Nucleus accumbens (tissue), 56 donors: ENCODE measurements at places on chromosomes 3 and 15.

GRCh38 chr15:39269352-39269751 lies 311.5 kb upstream of the THBS1 start:
- DNase-seq: no peak

GRCh38 chr3:9886328-9886727 lies 4.1 kb upstream of the JAGN1 start:
- DNase-seq: no peak

DNA sequence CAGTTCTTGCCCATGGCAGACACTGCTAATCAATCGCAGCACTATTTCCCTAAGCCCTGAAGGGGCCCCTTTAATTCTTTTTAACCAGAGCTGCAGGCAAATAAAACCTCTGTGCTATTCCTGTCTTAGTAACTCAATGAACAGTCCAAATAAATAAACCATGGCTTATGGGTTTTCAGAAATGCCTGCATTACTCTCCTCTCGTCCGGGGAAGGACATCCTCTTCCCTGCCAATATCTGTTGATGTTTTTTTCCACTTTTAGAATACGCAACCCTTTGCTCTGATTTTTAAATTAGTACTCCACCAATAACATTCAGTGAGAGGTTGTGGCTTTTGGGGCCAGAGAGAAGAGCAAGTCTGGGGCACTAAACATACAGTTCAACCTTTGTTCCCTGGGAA lies 35.2 kb upstream of the PRICKLE2 start:
- DNase-seq: no peak

GRCh38 chr3:117285737-117286136 lies 576.2 kb downstream of the TUSC7 start:
- no peak for DNase-seq

DNA sequence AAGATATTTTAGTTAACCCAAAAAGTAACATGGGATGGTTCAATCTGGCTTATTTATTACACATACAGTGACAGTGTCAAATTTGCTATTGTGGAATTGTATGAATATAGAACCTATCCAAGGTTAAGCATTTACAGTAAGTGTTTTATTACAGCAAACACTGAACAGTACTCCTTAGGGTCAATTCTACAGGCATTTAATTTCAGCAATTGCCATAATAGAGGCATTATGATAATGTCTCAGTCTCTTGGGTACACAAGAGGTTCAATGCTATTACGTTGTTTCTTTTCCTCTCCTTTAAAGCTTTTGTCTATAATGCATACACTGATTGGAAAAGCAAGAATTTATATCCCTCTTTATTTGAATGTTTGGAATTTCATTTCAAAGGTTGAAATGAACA lies 275.7 kb upstream of the NAALADL2 start:
- no peak for DNase-seq

GRCh38 chr3:57053122-57053521 lies 7.3 kb upstream of the SPATA12 start:
- no peak for DNase-seq

DNA sequence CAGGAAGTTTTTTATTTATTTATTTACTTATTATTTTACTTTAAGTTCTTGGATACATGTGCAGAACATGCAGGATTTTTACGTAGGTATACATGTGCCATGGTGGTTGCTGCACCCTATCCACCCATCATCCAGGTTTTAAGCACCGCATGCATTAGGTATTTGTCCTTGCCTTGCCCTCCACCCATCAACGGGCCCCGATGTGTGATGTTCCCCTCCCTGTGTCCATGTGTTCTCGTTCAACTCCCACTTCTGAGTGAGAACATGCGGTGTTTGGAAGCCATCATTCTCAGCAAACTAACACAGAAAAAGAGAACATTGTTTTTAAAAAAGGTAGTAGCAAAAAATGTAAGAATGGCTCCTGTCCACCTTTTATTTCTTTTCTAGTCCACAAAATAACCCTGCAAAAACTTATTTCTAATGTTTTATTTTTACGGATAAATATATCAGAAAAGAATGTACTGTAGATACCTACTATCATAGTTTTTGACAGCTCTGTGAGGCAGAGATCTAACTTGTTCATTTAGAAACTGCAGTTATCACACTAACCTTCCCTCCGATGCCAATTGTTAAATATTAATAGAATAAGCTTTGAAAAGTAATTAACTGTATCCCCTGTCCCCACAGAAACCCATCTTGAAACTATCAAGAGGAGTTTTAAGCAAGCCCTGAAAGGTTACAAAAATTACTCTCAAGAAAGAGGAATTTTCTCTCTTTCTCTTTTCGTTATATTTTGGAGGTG lies 189.2 kb downstream of the LPP start:
- DNase-seq: no peak

- no peak for DNase-seq
Measured at GRCh38 chr15:50126072-50126471, 7.0 kb upstream of the ATP8B4 start.

DNA sequence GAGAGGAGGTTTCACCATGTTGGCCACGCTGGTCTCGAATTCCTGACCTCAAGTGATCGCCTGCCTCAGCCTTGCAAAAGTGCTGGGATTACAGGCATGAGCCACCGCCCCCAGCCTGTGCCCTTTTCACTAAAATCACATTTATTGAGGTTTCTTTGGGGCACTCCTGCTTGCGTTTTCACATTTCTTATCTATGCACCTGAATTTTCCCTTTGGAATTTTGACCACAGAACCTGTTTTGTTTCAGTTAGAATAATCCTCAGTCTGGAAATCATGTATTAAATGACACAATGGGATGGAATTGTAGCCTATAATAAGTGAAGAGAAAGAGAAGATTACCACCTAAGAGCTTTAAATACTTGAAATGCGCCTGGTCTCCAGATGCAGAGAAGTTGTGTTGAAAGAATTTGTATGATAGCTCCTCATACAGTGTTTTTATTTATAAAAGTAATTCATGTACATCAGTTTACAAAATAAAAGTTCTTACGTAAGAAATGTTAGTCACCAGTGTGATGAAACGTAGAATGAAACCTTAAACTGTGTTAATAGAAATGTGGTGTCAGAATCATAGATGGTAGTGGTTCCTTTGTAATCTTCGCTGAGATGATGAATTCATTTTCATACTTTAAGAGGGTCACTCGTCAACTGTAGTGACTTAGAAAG lies 107.0 kb downstream of the TCF12 start:
- no peak for DNase-seq

DNA sequence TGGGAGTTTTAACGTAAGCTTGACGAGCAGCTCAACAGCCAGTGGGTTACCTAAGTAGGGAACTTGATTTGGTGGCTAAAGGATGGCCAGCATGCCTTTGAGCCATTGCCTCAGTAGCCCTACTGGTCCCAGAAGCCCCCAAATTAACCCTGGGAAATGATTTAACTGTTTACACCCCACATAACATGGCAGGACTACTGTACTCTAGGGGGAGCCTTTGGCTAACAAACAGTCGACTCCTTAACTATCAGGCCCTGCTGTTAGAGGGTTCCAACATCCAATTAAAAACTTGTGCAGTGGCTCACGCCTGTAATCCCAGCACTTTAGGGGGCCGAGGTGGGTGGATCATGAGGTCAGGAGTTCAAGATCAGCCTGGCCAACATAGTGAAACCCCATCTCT lies 9.4 kb upstream of the SMCO1 start:
- DNase-seq: no peak

DNA sequence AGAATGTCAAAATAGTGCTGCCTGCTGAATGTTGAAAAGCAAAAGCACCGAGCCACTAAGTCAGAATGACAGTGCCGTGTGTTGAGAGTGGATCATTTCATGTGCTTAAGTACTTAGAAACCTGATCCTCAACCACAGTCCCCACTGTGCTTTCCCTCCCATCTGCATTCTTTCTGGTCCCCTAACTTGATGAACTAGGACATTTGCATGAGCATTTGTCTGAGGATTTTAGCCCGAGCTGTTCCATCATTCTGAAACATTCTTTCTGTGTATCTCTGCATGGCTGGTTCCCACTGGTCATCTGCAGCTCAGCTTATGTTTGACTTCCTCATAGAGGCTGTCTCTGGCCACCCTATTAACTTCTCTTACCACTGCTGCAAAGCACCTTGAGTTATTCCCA lies 42.0 kb downstream of the SST start:
- no peak for DNase-seq

GRCh38 chr3:129399145-129399894 lies 29.1 kb downstream of the EFCAB12 start:
- DNase-seq: peak; percentile 81

GRCh38 chr3:142975316-142975995 lies 12.0 kb upstream of the PAQR9 start:
- DNase-seq: no peak

DNA sequence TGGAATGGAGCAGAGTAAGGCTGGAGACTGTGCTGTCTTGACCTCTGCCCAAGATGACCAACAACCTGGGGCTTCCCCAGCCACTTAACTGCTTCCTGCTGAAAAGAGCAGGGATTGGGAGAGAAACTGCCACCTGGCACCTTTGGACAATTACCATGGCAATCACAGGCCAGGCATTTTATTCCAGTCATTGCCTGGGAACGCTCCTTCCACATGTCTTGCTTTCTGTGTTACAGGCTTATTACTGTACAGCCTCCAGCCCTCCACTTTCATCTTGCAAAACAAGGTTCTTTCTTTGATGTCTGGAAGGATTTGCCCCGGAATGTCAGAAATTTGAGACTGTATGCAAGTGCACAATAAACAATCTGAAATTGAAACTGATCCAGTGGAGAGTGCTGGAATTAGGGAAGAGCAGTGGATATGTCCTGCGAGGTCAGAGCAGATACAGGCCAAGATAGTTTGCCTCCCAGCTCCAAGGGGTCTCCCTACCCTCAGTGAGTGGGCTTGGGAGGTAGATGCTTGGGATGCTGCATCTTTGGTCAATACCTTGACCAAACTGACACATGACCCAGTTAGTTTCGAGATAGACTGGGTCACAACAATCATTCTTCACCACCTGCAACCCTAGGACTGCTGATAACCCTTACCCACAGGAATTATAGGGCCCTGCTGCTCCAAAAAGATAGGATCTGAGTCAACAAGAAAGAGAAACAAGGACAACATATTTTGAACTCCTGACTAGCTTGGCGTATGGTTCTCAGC lies 2.7 kb downstream of the PPP1R14D start:
- DNase-seq: no peak

DNA sequence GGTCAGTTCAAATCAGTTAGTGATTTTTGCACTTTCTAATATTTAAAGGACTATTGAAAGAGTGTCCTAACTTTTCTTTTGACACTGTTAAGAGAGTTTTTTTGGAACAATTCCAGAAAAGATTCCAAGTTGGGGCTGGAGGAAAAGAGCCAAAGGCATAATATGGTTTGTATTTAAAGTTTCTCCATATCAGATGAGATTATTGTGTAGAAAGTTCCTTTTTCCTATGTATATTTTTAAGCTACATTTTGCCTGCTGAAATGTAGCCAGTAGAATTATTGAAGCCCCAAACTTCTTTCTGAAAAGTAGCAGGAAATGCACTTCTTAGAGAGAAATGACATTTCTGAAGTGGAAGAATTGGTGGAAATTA lies 136.5 kb upstream of the TSC22D2 start:
- DNase-seq: no peak

GRCh38 chr3:100893590-100893989 lies 99.6 kb downstream of the ABI3BP start:
- DNase-seq: no peak

DNA sequence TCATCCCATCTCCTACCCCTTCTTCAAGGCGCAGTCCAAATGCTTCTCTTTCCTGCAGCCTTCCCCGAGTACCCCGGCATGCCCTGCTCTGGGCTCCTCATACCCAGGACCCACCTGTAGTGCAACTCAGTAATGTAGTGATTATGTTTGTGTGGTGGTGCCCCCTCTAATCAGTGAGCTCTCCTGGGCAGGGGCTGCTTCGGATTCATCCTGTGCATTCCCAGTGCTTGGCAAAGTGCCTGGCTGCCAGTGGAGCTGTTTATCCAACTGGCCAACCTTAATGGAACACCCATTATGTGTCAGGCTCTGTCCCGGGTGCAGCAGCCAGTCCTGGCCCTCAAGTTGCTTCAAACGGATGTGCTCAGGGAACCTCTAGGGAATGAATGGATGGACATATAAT lies 174.4 kb upstream of the LINGO1 start:
- no peak for DNase-seq

DNA sequence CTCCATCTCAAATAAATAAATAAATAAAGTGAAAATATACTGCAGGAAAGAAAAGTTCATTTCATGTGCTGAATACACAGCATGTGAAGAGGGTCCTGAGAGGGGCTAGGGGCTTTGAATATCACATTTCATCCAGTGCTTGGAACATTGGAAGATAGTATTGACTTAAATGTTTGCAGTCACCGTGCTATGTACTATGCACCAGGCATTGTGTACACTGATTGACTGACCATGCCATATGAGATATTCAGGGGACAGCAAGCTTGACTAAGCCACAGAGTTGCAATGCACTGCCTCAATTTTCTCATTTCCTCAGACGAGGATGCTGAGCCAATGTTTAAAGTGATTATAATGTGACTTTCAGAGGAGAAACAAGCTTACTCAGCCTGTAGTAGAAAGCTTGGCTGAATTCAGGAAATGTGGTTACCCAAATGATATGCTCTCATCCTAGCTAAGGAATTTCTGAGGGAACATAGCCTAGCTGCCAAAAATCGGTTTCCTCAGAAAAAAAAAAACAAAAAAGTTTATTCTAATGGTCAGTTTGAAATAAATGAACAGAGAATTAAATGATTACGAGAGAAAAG lies 557.9 kb downstream of the FGF12 start:
- no peak for DNase-seq

DNA sequence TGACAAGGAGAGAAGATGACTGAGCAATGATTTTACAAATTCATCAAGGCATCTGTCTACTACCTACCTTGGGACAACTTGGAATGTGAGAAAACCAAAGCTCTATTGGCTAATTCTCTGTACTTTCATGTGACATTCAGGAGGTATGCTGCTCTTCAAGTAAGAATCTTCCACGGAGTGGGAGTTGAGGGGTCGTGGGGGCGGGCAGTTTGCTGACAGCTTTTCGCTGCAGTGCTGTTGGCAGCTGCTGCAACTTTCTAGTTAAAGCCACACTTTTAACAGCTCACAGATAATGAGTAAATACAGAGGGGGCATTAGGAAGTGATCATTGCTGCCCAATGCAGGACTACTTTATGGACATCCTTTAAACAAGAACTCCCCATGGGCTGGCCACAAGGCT lies 22.3 kb downstream of the CLDN1 start:
- DNase-seq: no peak

GRCh38 chr15:69561071-69561784 lies 108.6 kb downstream of the RPLP1 start:
- DNase-seq: no peak

GRCh38 chr15:42734076-42734672 lies 2.8 kb downstream of the CDAN1 start:
- no peak for DNase-seq

DNA sequence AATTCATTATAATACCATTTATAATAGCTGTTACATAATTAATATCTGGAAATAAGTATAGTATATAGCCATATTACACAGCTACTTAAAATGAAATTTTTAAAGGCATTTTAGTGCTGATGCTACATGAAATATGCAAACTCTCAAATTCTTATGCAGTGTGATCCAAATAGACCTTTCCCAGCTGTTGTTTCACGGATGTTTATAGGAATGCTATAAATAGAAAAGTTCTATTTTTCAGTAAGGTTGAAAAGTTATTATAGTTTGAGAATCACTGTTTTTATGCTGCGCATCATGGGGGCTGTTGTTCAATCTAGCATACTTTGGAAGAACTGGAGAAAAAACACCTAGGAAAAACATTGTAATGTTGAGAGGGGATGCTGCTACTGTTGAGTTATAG lies 147.7 kb upstream of the TRIM42 start:
- DNase-seq: no peak
